Cerebellar nuclear complex (tissue), 1 donor: ENCODE measurements at places on chromosomes 3 and 15.

DNA sequence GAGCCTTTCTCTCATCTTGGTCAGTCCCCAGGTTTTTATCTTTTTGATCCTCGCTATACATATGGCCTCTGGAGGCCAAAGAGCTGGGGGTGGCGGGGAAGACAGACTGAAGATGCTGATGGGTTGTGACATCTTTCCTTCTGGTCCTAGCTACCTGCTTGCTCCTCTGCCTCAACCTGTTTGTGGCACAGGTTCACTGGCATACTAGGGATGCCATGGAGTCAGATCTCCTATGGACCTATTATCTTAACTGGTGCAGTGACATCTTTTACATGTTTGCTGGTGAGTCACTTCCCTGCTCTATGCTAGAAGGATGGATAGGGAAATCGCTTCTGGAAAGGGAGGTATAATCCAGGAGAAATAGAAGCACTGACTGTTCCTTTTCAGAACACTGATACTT, 8.8 kb downstream of the TMEM202 start:
- no peak for DNase-seq

GRCh38 chr15:57425842-57426241, 49.5 kb downstream of the CGNL1 start:
- no peak for DNase-seq

DNA sequence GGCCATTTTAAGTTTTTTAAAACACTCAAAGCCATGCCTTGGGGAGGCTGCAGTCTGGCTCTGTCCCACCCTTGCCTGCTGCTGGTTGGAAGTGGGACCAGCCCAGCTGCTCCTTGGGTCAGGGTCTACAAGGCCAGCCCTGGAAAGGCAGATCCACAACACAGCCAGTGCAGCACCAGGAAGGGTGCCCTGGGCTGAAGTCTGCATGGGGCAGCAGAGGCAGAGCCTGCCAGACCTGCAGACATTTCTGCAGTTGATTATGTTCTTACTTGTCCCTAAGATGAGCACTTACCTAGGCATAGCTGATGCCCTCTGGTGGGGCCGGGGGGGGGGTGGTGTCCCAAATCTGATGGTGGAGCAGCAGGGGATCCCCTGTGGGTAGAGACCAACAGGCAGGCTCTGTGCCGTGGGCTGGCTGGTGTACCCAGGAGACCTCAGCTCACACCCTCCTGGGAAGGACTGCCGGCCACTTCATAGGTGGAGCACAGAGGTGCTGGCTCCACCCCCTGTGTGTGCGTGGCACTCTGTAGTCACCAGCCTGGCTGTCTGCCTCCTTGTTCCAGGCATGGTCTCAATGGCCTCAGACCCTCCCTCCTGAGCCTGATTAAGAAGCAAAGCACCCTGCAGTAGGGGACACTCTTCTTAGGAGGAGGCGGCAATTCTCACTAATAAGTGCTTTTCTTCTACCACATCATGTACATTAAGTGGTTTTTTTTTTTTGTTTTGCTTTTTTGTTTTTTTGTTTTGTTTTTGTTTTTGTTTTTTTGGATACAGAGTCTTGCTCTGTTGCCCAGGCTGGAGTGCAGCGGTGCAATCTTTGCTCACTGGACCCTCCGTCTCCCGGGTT, 97.4 kb upstream of the KLF13 start:
- no peak for DNase-seq

- DNase-seq, result no peak
Observed at GRCh38 chr3:183281126-183281797, 28.2 kb downstream of the B3GNT5 start.

- DNase-seq, result no peak
Observed at GRCh38 chr15:50116477-50116876, 2.6 kb downstream of the ATP8B4 start.

- no peak for DNase-seq
Observed at GRCh38 chr3:151307131-151307530, 9.5 kb downstream of the GPR87 start.

DNA sequence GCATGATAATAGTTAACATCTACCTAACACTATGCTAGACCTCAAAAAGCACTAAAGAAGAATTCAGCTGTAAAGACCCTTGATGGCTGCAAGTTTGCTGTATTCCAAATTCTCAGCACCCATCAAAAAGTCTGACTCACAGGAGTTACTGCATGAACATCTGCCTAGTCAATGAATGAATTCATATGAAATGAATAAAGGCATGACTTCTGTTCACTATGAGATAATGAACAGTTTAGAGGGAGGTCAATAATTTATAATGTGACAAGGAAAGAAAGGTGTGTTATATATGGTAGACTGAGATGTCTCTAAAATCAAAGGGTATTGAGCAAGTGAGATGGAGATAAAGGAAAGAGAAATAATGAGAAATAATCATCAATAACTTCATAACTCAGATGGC, 508.2 kb upstream of the TGFBR2 start:
- DNase-seq, result no peak

- no peak for DNase-seq
Observed at GRCh38 chr3:137081711-137082110, 123.9 kb downstream of the IL20RB start.

DNA sequence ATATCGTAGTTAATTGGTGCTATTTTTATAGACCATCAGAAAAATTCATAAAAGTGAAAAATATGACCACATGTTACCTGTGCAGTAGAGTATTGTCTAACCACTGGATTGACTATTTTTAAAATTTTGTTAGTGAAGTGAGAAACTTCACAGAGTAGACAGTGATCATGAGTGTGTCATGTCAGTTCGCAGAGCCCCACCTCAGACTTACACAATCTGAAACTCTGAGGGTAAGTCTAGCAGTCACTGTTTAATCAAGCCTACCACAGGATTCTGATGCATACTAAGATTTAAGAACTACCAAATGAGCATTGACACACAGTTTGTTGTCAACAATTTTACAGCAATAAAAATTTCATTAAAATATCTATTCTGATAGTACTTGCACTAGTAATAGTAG, 552.9 kb upstream of the SUCLG2 start:
- DNase-seq, result no peak

- DNase-seq, result no peak
Observed at GRCh38 chr3:185711255-185711870, 113.5 kb downstream of the IGF2BP2 start.

- no peak for DNase-seq
Observed at GRCh38 chr3:149582395-149582794, 75.4 kb downstream of the WWTR1 start.

DNA sequence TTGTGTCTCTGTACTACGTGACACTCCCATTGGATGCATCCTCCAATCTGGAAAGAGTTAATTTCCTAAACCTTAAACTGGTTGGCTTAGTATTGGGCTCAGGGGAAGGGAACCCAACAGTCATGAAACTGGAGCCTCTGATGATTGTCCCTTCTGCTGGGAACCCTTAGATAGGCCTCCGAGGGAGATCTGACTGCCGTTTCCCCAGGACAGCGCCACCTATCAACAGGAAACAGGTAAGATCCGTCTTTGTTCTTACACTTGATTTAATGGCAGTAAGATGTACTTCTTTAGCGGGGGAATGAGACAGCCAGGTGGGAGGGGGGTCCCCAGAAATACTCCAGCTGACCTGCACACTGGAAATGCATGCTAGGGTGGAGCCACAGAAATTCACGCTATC, 1749.6 kb downstream of the SI start:
- DNase-seq, result no peak

DNA sequence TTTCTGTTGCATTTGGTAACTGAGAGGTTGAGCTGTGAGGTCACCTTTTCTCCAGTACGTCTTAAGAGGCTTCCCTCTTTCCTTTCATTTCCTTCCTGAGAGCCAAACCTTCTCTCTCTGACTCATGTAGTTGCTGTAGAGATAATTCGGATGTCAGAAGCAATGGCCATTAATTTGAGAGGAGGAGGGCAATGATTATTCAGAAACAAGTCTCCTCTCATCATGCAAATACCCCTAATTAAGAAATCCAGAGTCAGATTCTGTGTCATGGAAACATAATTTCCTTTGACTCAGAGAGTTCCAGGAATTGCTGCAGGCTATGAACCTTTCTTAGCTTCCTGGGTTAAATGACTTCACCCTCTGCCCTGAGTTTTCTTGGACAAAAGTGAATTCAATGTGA, 59.0 kb upstream of the GSK3B start:
- no peak for DNase-seq

- no peak for DNase-seq
Observed at GRCh38 chr15:72706266-72706665, 20.3 kb downstream of the BBS4 start.

- no peak for DNase-seq
Observed at GRCh38 chr3:47313341-47314055, 30.8 kb downstream of the KLHL18 start.

DNA sequence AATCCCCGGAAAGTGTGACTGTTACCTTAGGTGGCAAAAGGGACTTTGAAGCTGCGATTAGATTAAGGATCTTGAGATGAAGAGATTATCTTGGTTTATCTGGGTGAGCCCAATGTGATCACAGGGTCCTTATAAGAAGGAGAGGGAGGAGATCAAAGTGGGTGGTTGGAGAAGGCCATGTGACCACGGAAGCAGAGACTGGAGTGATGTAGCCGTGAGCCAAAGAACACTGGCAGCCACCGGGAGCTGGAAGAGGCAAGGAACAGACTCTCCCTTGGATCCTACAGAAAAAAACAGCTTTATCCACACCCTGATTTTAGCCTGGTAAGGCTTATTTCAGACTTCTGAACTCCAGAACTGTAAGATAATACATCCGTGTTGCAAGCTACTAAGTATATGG, 29.9 kb downstream of the CRABP1 start:
- no peak for DNase-seq

- no peak for DNase-seq
Observed at GRCh38 chr3:116045314-116045713, 400.0 kb downstream of the LSAMP start.

DNA sequence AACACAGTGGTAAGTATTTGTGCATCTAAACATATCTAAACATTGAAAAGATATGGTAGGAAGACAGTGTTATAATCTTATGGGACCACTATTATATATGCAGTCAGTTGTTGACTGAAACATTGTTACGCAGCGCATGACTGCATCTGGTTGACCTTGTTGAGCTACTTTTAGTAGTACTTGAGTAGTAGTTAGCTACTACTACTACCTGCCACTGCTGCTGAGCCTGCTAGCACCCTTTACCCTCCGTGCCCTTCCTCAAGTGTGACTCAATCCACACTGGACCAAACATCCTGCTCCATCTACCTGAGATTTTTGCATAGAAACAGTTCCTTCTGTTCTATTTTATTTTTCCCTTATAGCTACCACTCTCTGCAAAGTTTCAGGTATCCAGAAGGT, 123.6 kb upstream of the STRIT1 start:
- no peak for DNase-seq

DNA sequence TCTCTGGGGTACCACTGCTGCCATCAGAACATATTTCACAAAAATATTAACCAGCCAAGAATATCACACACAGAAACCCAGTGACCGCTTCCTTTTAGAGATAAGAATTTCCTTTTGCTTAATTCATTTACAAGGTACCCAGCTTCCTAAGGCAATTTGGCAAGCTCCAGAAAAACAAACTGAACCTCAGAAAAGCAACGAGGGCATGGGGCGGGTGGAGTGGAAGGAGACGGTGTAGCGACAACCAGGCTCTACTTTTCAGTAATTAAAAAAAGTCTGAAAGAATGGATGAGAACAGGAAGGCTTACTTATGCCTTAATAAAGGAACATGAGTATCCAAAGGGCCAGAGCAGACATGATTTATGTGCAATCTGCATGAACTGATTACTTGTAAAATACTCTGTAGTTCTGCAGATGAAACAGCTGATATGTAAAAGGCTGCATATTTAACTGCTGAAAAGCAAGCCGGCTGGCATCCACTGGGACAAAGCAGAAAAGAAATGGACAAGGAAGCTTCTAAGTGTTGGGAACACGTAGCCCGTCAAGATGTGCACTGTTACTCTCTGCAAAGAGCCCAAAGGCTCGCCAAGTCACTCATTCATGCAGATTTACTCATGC, 18.6 kb downstream of the RFTN1 start:
- no peak for DNase-seq

GRCh38 chr3:48845170-48845569, 2.5 kb downstream of the PRKAR2A start:
- DNase-seq, result no peak

DNA sequence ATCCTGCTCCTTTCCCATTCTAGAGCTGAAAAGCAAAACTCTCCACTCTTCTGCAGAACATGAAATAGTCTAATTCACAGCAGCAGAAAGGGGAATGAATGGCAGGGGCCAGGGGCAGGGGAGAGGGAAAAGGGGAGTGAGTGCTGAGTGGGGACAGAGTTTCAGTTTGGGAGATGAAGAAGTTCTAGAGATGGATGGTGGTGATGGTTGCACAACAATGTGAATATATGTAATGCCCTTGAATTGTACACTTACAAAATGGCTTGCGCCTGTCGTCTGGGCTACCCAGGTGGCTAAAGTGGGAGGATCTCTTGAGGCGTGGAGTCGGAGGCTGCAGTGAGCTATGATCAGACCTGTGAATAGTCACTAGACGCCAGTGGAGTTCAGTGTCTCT, 78.5 kb upstream of the MEF2A start:
- DNase-seq, result no peak

DNA sequence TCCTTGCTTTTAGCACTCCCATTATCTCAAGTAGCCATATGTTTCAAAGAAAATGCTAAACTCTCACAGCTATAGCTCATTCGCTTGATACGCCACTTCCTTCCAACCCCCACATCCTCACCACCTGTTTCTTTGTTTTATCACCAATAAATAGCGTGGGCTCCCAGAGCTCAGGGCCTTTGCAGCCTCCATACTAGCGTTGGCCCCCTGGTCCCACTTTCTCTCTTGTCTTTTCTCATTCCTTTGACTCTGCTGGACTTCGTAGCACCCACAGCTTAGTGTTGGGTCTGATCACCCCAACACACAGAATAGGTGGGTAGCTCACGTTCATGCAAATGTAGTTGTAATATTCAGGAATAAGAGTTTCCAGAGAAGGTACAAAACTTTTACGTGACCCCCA, 4.1 kb upstream of the GPD1L start:
- DNase-seq, result no peak

DNA sequence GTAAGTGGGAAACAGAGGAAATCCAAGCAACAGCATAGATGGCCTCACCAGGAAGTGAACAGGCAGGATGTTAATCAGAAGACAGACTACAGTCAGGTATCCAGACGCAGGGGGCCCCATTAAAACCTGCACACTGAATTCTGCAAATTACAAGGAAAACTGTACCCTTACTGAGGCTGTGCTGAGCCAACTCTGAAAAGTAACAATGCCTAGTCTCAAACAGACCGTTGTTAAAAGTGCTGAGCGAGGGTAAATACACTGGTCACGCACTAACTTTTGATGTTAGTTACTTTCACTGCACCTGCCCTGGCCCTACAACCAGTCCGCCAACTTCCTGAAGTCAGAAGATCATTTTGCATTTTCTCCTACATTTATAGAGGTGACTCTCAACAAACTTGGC, 1.0 kb downstream of the TAMM41 start:
- DNase-seq, result no peak

DNA sequence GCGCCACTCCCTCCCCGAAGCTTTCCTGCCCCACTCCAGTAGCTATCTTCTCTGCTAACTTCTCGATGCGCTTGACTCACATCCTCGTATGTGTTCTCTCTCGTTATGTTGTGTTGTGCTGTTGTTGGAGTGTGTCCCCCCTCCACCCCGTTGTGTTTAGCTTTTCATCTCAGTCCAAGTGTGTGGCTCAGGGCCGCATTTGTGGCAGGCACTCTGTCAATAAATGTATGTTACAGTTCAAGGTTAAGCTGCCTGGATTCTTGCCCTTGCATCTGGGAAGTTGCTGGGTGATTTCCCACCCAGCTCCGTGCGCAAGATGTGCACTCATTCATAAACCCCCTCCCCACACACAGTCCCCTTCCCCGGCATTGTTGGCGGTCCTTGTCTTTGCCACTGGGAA, 71.9 kb downstream of the PGPEP1L start:
- no peak for DNase-seq
